ENCODE measurements at places on chromosomes 3 and 15. TPM values are rescaled to one million over a fixed set of nuclear protein-coding genes. Genes with fewer than 3 reads are reported as not detected.

Gene CCR2
- 1.8 TPM for total RNA-seq

Gene HYAL2
- 98.0 TPM for total RNA-seq

Gene USP50
- total RNA-seq: not detected

Gene CD80
- 4.4 TPM for total RNA-seq

Gene RTP2
- not detected for total RNA-seq

Gene C2CD4A
- total RNA-seq: not detected

Gene CADPS
- 1.9 TPM for total RNA-seq

Gene TMOD2
- total RNA-seq: 11.0 TPM

Gene SCN11A
- total RNA-seq: 0.44 TPM

Gene SPESP1
- total RNA-seq: 6.0 TPM

Gene MYD88
- total RNA-seq: 51.1 TPM

Gene SERINC4
- total RNA-seq: not detected

Gene FBLN2
- 456 TPM for total RNA-seq

Gene CHRM5
- not detected for total RNA-seq

Gene RLBP1
- total RNA-seq: not detected

Gene RABL3
- total RNA-seq: 31.8 TPM

Gene PPM1M
- 13.0 TPM for total RNA-seq

Gene CORO2B
- total RNA-seq: 9.2 TPM

Gene CSPG4
- 34.6 TPM for total RNA-seq

Gene GPR87
- total RNA-seq: not detected

Gene SCAANT1
- not detected for total RNA-seq

Gene MCTP2
- total RNA-seq: 2.6 TPM

Gene CCR3
- not detected for total RNA-seq

Gene TEX9
- 0.82 TPM for total RNA-seq

Gene RTP4
- total RNA-seq: 1.3 TPM

Gene TRIM69
- total RNA-seq: 15.1 TPM

Gene C15orf62
- total RNA-seq: not detected

Gene PODXL2
- 3.9 TPM for total RNA-seq

Gene TMEM87A
- total RNA-seq: 55.1 TPM

Gene ILDR1
- not detected for total RNA-seq

Gene BCHE
- total RNA-seq: 1.7 TPM

Gene PRTG
- total RNA-seq: 2.7 TPM

Gene SRGAP3
- total RNA-seq: 14.1 TPM

Gene NSUN3
- total RNA-seq: 8.7 TPM

Gene COLQ
- total RNA-seq: 2.4 TPM

Gene PROS1
- 37.8 TPM for total RNA-seq

Gene TRIM42
- total RNA-seq: not detected

Gene IQCF5
- total RNA-seq: not detected

Gene TSC22D2
- total RNA-seq: 11.2 TPM

Gene CPLX3
- total RNA-seq: not detected

Gene FAM107A
- total RNA-seq: 85.3 TPM

Gene CLK3
- 115 TPM for total RNA-seq

Gene ANKRD34C
- not detected for total RNA-seq

Gene KCNAB1
- 12.3 TPM for total RNA-seq

Gene VILL
- total RNA-seq: 3.4 TPM

Gene EIF4A2
- 423 TPM for total RNA-seq

Gene STRA6
- not detected for total RNA-seq

Gene IGF2BP2
- 11.3 TPM for total RNA-seq

Gene CHRNA7
- total RNA-seq: 1.1 TPM

Gene HCLS1
- total RNA-seq: 211 TPM

Data from subcutaneous adipose tissue (tissue), 4 donors.